Effector memory CD4-positive, alpha-beta T cell (primary cell): ENCODE measurements at places on chromosomes 5 and 9.

DNA sequence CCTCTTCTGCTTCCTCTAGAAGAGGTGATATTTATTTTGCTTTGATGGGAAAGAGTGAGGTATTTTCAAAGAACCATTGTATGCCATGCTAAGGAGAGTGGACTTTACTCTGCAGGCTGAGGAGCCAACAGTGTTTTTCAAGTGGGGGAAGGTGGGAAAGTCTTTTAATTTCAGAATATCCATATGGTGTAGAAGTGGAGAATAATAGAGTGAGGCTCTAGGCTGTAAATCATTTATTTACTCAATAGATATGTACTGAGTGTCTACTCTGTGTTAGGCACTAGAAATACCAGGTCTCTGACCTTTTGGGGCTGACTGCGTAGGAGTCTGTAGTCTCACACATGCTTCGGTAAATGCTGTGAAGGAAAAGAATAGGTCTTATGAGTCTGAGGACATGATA lies 30.7 kb upstream of the TENT2 start:
- DNase-seq, result no peak

DNA sequence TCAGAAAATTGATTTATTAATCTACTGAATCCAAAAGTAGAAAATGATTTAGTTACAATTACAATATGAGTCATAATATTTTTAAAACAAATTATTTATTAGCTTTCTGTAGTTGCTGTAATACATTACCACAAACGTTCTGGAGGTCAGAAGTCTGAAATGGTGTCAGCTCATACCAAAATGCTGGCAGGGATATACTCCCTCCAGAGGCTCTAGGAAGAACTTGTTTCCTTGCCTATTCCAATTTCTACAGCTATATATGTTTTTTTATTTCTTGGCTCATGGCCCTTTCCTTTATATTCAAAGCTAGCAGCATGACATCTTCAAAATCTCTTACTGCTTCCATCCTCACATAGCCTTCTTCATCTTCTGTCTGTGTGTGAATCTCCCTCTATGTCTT lies 667.9 kb upstream of the ITGA1 start:
- DNase-seq, result no peak

GRCh38 chr9:123283048-123283408 lies 14.6 kb upstream of the STRBP start:
- DNase-seq, result no peak

DNA sequence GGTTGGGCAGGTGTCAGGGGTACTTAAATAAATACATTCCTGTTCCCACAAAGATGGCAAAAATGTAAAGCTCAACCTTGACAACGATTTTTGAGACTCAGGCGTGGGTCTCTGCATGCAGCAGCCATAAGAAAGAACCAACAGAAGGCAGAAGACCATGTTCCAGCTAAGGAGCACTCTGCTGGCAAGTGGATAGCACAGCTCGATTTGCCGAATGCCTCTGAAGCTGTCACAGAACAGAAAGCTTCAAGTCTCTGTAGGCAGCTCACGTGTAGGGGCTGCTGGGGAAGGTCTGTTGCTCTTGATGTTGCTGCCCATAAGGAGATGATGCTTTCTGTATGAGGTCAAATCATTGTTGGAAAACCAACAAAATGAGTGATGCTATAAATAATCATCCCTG lies 119.6 kb upstream of the GRIN3A start:
- no peak for DNase-seq

- DNase-seq, result no peak
Measured at GRCh38 chr9:113573046-113573958, 109.8 kb downstream of the RGS3 start.

DNA sequence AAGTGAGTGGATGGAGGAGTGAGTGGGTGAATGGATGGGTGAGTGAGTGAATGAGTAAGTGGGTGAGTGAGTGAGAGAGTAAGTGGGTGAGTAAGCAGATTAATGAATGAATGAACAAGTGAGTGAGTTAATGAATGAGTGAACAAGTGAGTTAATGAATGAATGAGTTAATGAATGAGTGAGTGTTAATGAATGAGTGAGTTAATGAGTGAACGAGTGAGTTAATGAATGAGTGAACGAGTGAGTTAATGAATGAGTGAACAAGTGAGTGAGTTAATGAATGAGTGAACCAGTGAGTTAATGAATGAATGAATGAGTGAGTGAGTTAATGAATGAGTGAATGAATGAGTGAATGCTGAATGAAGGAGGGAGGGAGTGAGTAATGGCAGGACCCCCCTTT lies 26.4 kb downstream of the NKD2 start:
- DNase-seq, result no peak

GRCh38 chr9:99425923-99426842 lies 204.1 kb downstream of the SEC61B start:
- no peak for DNase-seq

DNA sequence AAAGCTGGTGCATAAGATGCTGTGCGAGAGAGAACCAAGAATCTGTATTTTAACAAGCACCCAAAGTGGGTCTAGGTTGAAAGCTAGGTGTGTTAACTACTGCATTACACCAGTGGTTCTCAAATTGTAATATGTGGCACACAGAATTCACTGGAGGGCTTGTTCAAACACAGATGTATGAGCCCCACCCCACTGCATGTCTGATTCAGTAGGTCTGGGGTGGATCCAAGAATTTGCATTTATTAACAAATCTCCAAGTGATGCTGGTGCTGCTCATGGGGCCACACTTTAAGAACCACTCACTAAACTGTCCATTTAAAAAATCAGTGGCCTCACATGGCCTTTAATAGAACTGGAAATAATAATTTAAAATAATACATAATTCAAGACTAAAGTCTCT lies 40.4 kb downstream of the LPAR1 start:
- DNase-seq, result no peak

- no peak for DNase-seq
Measured at GRCh38 chr9:109247228-109247627, 73.6 kb downstream of the EPB41L4B start.

GRCh38 chr5:97338729-97339128 lies 155.7 kb upstream of the RIOK2 start:
- no peak for DNase-seq

- no peak for DNase-seq
Measured at GRCh38 chr5:42884326-42884725, 72.6 kb upstream of the SELENOP start.

- no peak for DNase-seq
Measured at GRCh38 chr5:89255845-89256463, 373.0 kb upstream of the MEF2C start.

DNA sequence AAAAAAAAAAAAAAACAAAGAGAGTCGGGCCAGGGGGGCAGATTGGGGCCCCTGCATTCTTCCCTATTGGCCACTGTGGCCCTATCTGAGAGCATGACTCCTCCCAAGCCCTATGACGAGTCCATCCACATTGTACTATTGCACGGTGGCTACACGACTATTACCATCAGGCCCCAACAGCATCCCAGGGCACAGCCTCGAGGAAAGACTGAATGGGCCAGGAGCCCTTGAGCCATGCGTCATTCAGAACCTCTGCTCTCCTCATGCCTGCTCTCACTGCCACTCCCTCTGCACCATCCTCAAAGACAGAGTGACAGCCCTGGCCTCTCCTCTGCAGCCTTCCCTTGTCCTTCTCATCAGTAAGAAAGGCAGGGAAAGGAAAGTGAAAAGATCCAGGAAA lies 20.2 kb upstream of the ORM1 start:
- no peak for DNase-seq

- DNase-seq, result no peak
Measured at GRCh38 chr5:33465120-33465519, 24.4 kb downstream of the TARS1 start.

DNA sequence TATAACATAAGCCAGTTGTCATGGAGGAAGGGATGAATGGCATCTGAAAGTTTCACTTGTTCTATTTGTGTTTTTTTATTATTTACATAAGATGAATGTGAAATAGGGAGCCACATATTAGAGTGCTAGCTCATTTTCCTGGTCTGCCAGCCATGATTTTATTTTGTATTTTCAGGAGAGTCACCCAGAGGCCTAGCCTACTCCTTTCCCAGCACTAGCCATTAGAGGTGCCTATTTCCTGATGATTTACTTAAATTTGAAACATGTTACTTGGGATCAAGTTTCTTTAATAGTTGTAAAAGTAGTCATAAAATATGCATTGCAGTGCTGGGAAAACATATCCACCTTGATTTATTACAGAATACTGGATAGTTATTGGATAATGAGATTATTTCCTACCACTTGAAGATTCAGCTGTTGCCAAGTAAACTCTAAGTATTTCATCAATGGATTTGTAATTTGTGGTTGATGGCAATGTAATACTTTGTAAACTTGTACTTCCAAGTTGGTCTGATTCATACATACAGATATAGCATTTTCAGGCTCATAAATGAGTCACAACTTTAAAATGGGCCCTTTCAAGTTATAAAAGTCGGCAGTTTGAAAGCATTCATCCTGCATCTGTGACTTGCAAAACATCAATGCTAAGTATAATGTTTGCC lies 50.8 kb downstream of the KCNN2 start:
- DNase-seq, result no peak

GRCh38 chr9:124752967-124753366 lies 18.1 kb downstream of the NR6A1 start:
- no peak for DNase-seq

DNA sequence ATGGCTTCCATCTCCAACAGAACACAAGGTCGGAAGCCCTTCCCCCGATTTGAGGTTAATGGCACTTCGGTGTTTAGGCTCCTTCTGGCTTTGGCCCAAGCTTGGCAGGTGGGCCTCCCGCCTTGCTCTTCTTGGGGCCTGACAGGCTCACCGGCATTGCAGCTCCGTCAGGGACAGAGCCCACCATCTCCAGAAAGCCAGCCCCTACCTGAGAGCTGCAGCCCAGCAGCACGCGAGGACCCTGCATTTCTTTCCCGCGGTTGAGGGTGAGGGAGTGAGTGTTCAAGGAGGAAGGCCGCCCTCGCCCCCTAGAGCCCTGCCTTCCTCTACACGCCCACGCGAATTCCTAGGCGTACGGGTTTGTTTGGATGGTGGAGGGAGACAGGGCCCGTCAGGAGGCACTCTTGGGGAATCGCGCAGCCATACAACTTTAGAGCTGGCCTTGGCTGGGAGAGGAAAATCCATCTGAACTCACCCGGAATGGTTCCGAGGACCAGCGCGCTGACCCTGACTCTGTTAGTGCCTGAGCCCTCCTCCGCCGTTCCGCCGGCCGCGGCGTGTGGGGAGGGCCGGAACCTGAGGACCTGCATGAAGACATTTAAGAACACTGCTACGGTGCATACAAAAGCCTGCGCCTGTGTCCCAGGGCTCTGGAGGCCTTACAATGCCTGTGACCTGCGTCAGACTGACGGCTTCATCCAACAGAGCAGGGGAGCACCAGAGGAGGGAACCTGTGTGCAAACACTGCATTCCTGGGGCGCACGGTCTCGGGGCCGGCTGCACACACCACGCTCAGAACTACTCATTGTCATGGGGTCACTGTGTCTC lies 73.8 kb downstream of the MRPL36 start:
- no peak for DNase-seq
